ENCODE measurements at places on chromosomes 11 and 22. TPM values are rescaled to one million over a fixed set of nuclear protein-coding genes. Genes with fewer than 3 reads are reported as not detected.

MCHR1 gene
- total RNA-seq = not detected

KRTAP5-8 gene
- total RNA-seq = not detected

MACROD1 gene
- 8.8 TPM for total RNA-seq

C11orf58 gene
- 178 TPM for total RNA-seq

All from A549 treated with GW870086 at 1 μM for 4 hours (cell line).